ENCODE measurements at places on chromosomes 12 and 14.

- DNase-seq, result no peak
These were observed 1.5 kb downstream of the SAMD15 start for GRCh38 chr14:77378701-77379100.

DNA sequence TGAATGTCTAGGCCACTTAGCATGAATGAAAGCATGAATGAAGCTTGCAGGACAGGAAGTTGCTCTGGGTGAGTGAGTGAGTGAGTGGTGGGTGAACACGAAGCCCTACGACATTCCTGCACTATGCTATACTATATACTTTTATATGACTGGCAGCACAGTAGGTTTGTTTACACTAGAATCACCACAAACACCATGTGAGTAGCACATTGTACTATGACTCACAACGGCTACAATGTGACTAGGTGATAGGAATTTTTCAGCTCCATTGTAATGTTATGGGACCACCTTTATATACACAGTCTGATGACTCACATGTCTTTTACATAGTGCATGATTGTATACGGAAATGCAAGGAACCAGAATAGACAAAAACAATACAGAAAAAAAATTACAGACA lies 1480.2 kb downstream of the AACS start:
- DNase-seq, result no peak

DNA sequence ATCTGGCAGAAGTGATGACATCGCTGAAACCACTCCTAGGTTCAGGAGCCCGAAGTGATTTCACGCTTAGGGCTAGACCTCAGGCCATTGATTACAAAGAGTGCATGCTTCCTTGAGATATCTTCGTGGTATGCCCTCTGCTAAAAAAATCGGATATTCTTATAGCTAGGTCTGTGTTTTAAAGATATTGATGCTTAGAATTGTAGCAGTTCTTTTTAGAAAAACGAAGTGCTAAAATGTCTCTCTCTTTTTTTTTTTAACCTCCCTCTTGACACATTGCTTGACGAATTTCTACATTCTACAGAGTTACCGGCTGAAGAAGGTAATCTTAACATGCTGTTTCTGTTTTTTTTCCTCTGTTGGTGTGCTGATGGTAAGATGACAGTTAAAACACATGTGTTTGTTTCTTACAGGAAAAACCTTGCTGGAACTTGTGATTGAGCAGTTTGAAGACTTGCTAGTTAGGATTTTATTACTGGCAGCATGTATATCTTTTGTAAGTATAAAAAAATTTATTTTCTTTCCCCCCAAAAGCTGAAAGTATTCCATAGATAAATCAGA lies 1.3 kb downstream of the ATP2A2 start:
- DNase-seq, result no peak

- DNase-seq, result no peak
These were observed 1.7 kb upstream of the LAG3 start for GRCh38 chr12:6770600-6770999.

DNA sequence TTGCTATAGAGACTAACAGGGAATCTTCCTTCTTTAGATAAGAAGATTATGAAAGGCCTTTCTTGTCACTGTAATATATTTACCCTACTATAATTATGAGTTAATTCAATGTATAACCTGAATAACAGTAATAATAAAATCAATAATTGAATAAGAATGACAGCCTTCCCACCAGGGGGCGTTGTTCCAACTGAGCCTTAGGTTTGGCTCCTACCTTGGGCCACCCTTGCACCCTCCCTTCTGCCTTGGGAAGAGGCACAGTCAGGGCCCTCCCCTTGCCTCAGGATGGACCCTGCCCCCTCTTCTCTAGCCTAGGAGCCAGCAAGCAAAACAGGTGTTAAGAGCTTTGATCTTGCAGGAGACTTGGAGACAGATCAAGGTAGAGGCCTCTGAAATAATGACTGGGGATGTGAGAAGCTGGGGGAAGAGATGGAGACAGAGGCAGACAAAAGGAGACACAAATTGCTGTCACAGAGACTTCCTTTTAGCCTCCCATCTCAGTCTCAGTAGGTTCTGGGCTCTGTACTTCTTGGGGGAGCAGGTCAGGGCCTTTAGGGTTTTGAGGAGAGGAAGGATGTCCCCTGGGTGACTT lies 40.1 kb upstream of the CISTR start:
- no peak for DNase-seq

- no peak for DNase-seq
These were observed 62.8 kb downstream of the LIN52 start for GRCh38 chr14:74147571-74147970.

DNA sequence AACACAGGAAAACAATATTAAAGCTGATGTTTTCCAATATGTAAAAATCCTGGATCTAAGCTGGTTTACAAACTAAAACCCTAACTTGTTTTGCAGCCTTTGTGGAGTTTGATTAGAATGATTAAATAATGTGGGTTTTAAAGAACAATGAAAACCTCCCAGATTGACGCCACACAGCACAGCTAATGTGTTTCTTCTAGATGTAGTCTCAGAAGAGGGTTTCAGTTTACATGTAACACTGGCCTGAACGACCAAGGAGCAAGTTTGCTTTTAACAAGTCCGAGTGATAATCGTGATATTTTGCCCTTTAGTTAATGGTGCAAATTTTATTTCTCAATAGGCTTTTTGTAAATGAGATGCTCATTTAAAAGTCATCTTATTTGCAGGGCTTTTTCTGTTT lies 11.0 kb downstream of the HMGA2 start:
- no peak for DNase-seq

DNA sequence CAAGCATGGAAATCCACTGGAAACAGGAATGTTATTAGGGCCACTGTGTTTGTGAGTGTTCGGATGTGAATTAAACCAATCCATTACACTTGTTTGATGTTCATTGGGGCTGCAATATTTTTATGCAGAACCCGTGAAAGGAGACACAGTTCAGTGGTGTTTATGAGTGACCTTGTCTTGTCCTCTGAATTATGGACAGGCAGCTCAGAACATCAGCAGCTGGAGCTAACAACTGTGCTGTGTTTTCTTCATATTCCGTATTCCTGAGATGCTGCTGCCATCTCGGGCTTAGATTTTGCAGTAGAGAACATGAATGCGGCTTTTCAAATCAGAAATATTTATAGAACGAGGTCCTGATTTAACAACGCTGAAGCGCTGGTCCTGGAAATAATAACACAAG lies 20.3 kb upstream of the CACNA1C start:
- no peak for DNase-seq

DNA sequence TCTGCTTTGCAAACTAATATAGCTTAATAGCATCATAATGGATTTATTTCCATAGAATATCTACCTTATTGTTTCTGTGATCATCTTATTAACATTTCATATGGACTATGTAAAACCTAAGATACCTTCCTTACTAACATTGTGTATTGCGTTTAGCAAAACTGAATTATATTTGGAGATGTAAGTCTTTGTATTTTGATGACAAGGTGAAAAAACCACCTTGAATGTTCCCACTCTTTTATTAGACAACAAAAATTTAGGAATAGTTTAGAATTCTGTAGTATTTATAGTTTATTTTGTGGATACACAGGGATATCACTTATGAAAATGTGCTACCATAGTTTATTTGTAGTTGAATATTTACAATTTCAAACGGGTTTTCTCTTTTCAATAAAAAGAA lies 32.0 kb downstream of the RASSF8 start:
- no peak for DNase-seq

DNA sequence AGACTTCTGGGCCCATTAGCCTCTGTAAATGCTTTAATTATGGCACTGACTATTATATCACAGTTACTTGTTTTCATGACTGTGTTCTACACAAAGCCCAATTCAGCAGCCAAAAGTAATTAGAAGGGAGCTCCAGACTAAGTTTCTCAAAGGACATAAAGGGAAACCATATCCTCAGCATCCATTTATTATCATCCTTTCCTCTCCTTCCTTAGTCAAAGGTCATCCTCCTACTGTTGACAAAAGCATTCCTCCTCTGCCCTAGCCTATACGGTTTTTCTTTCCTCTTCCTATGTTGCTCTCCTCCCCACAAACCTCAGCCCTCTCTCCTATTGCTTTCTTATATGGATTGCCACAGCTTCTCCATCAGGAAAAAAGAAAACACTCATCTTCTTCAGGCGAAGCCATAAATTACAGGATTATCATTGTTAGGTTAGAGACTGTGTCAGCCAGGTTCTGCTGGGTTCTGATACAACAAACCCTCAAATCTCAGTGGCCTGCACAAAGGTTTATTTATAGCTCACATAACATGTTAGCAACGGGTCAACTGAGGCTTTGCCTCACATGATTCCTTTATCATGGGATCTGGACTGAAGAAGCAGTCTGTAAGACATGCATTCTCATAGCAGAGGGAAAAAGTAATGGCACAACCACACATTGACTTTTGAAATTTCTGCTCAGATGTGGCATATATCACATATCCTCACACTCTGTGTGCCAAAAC lies 207.2 kb downstream of the SLC5A8 start:
- DNase-seq, result no peak
